ENCODE measurements at places on chromosomes 16 and 17.

DNA sequence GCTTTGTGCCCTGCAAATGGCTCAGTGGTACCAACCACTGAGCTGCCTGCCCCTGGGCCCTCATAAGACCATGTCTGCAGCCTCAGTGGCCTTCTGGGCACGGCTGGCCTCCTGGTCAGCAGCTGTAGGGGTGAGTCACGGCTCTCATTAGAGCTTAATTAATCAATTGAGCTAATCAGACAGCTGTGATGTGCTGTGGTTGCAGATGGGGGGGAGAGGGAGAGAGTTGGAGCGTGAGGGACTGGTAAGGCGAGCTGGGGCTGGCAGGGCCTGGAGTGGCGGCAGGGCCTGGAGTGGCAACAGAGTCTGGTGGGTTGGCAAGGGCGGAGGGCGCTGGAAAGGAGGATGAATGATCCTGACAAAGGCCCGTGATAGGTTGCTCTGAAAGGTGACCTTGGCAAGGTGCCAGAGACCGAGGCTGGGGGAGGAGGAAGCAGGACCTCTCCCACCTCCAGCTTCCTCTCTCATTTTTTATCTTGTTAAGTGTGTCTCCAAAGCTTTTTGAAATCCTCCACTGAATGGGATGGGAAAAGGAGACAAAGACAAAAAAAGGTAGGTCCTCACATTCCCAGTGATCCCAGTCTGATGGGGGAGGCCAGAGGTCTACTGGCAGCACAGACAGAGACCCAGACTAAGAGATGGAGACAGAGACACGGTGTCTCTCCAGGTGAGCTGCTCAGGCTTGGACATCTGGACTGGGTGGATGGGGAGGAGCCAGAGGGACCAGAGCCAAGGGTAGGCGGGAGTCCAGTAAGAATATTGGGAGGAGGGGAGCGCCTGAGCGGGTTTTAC lies 41.6 kb downstream of the DCAKD start:
- no peak for DNase-seq

DNA sequence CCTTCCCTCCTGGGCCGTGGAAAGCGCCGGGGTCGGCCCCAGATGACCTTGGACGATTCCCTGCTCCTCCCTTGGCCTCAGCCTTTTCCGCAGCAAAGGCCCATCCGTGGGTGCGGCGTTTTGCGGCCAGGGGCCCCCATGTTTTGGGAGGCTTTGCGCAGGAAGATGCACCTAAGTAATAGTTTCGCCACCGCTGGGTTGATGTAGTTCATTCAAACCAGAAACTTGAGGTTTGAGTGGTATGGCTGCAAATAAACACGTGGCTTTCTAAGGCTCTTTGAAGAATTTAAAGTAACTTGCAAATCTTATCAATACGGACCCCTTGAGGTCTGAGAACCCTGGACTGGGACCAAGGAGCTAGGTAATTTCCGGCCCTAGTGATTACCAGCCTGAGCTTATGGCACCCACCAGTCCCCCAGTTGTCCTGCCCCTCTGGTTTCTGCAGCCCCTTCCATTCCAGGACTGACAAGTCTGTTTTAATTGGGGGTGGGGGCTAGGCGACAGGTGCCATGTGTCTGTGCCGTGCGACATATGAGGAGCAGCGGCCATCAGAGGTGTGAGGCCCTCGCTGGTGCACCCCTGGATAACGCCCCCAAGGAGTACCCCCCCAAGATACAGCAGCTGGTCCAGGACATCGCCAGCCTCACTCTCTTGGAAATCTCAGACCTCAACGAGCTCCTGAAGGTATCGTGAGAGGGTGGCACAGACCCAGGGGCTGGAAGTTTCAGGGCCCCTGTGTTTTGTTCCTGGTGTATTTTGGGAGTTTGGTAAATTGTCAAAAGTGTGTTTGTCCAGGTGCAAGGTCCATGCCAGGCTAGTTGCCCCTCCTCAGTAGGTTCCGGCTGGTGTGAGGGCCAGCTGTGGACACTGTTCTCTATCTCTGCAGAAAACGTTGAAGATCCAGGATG lies 834 bp downstream of the MRPL12 start:
- DNase-seq: no peak

DNA sequence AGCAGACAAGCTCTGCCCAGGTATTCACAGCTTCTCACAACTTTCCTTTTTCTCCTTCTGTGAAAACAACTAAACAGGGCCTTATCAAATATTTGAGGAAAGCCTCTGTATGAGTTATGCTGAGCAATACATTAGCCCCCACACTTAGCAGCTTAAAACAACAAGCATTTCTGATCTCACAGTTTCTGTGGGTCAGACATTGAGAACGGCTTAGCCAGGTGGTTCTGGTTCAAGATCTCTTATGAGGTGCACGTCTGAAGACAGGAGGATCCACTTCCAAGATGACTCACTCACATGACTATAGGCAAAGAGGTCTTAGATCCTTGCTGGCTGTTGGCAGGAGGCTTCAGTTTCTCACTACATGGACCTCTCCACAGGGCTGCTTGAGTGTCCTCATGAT lies 181.4 kb upstream of the WSCD1 start:
- DNase-seq: no peak

GRCh38 chr16:79320956-79321355 lies 279.6 kb downstream of the MAF start:
- no peak for DNase-seq

- peak; percentile 69 for DNase-seq
These were observed 49.4 kb upstream of the SREBF1 start for GRCh38 chr17:17886226-17886625.

- no peak for DNase-seq
These were observed 10.2 kb downstream of the PIP4K2B start for GRCh38 chr17:38789185-38789584.

- no peak for DNase-seq
These were observed 40.5 kb downstream of the BAHCC1 start for GRCh38 chr17:81435652-81436293.

- no peak for DNase-seq
These were observed 76.3 kb downstream of the LITAF start for GRCh38 chr16:11510178-11510973.

GRCh38 chr17:52737071-52737470 lies 578.6 kb upstream of the CA10 start:
- DNase-seq: no peak

DNA sequence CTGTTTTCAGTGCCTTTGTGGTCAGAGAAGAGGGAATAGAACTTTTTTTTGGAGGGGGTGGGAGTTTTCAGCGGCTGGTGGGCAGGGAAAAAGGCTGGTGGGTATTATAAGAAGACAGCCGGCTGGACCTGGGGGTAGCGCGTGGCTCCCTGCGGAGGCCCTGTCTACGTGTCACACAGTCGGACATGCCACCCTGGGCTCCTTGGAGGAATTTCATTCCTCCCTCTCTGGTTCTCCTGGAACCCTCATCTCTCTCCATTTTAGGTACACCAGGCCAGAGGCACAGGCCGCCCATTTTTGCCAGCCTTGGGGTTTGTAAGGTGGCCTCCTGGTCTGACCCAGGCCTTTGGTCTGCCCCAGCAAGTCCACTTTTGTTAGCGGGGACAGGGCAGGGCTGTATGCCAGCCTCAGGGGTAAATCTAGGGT lies 908 bp downstream of the FKBP10 start:
- no peak for DNase-seq

GRCh38 chr17:82080789-82081464 lies 15.3 kb upstream of the DUS1L start:
- no peak for DNase-seq

- DNase-seq: no peak
These were observed 69.0 kb downstream of the OR1D5 start for GRCh38 chr17:2994441-2994840.

- no peak for DNase-seq
These were observed 150.8 kb downstream of the CYB561 start for GRCh38 chr17:63295288-63295687.

GRCh38 chr17:69761011-69761410 lies 314.0 kb upstream of the KCNJ16 start:
- DNase-seq: no peak

GRCh38 chr16:24062270-24062817 lies 193.8 kb upstream of the CACNG3 start:
- DNase-seq: no peak

GRCh38 chr16:31435341-31436220 lies 7.0 kb downstream of the ZNF843 start:
- no peak for DNase-seq

GRCh38 chr17:69714669-69715068 lies 300.2 kb downstream of the MAP2K6 start:
- no peak for DNase-seq

GRCh38 chr17:16974569-16975276 lies 2.8 kb upstream of the TNFRSF13B start:
- no peak for DNase-seq

DNA sequence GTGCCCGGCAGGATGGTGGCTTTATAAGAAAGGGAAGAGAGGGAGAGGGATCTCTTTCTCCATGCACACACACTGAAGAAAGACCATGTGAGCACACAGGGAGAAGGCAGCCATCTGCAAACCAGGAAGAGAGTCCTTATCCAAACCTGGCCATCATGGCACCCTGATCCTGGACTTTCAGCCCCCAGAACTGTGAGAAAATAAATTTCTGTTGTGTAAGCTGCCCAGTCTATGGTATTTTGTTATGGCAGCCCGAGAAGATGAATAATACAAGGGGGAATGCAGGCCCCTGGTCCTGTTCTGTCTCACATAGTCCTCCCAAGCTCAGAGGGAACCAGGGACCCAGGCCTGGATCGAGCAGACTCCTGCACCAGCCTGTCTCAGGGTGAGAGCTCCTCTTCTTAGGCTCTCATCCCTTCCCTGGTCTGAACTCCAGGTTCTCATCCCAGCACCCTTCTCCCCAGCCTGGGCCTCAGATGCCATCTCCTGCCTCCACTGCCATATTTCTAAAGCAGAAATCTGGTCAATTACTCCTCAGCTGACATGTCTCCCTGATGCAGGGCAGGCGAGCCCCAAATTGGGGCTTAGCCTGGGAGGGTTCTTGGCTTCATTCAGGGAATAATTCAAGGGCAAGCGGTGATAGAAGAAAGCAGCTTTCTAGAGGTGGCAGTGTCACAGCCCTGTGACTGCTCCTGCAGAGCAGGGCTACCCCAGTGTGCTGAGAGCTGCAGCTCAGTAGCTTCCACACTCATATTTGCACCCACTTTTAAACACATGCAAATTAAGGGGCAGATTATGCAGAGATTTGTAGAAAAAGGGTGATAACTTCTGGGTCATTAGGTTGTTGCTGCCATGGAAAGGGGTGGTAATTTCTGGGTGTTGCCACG lies 28.8 kb downstream of the IGFBP4 start:
- DNase-seq: no peak

DNA sequence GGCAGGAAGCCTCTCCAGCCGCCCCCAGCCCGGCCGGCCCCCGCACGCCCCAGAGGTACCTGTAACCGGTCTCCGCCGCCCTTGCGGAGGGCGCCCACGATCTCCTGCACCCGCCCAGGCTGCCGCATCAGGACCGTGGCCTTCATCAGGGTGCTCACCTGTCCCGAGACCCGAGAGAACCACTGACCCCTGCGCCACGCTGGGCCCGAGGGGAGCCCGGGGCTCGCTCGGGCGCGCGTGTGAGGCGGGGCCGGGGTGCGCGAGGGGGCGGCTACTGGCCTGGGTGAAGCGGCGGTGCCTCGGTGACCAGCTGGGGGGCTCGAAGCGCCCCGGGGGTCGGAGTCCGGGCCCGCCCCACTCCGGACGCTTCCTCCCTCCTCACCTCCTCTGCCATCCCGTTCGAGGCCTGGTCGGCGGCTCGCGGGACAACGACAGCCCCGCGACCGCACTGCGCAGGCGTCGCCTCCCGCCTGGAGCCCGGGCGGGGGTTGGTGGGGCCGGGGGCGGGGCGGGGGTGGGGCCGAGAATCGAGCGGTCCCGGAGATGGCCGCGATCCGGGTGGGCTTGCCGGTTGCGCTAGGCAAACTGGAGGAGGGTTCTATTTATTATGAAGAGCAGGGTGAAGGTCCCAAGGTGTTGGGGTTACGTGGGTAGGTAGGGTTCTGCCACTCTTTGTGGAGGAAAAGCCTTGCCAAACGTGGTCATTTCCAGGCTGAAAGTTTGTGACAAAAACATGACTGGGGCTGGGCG lies at the start of gene NT5C3B:
Gene NT5C3B, minus strand, starts transcription at position 433 of the 750 bp plus-strand sequence. Its CDS starts 39 bp downstream, at position 394.
- peak; percentile 99 for DNase-seq

DNA sequence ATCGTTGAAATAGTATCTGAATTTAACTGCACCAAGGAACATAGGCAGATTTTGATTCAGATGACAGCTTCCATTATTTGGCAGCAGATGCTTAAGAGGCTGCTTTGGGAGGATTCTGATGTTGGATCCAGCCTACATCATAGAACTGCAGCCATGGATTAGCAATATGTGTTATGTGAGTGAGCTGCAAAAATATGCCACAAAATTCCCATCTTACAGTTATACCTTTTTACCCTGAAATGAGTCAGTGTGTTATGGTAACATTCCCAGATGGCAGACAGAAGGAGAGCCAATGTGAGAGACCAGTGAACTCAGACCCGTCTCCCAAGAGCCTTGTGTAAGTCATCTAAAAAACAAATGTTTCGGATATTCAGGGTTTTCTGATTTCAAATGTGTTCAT lies 206.1 kb downstream of the CDH13 start:
- no peak for DNase-seq

DNA sequence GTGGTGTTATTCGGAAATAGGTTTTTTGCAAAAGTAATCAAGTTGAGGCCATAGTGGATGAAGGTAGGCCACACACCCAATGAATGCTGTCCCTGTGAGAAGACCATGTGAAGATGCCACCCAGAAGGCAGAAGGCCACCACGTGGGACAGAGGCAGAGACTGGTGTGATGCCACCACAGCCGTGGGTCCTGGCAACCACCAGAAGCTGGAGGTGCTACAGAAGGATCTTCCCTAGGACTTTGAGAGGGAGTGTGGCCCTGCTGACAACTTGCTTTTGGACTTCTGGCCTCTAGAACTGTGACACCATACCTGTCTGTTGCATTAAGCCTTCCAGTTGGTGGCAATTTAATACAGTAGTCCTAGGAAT lies 49.3 kb downstream of the RMI2 start:
- DNase-seq: no peak

GRCh38 chr17:34581446-34582184 lies 2.2 kb downstream of the TMEM132E start:
- DNase-seq: peak; percentile 62

GRCh38 chr17:82366749-82367148 lies 4.8 kb upstream of the UTS2R start:
- no peak for DNase-seq

- no peak for DNase-seq
These were observed 41.5 kb downstream of the C16orf78 start for GRCh38 chr16:49415083-49415482.

DNA sequence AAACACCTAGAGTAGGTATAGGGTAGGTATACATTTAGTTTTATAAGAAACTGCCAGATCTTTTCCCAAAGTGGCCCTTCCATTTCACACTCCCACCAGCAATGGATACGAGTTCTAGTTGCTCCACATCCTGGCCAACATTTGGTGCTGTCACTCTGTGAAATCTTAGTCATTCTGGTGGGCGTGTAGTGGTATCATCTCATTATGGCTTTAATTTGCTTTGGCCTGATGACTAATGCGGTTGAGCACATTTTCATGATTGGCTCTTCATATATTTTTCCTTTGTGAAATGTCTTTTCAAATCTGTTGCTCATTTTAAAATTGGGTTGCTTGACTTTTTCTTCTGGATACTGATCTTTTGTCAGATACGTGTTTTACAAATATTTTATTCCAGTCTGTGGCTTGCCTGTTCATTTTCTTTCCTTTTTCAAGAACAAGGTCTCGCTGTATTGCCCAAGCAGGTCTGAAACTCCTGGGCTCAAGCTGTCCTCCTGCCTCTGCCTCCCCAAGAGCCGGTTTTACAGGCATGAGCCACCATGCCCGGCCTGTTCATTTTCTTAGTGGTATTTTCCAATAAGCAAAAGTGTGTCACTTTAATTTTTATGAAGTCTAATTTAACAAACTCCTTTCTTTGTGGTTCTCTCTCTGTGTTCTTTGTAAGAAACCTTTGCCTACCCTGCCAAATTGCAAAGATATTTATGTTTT lies 192.4 kb downstream of the SEC14L1 start:
- peak; percentile 5 for DNase-seq

Data from D341Med (cell line).